ENCODE measurements at places on chromosomes 3 and 15. TPM values are rescaled to one million over a fixed set of nuclear protein-coding genes. Genes with fewer than 3 reads are reported as not detected.

ARPP19 gene
- 38.3 TPM for total RNA-seq

GRCh38 chr3:108513961-108514360, 3.6 kb upstream of the MYH15 start:
- H3K36me3 ChIP-seq = no peaks in the 10 kb centered on the region
- H3K27me3 ChIP-seq = no peaks in the 10 kb centered on the region
- H3K4me3 ChIP-seq = no peak overlapping the region
- H3K27ac ChIP-seq = no peak overlapping the region
- no peak for DNase-seq
- no peaks in the 10 kb centered on the region for H3K4me1 ChIP-seq

- peaks cover 5% of the 10 kb centered on the region for H3K4me1 ChIP-seq
- no peak overlapping the region for H3K4me3 ChIP-seq
- H3K27ac ChIP-seq = no peak overlapping the region
- H3K36me3 ChIP-seq = no peaks in the 10 kb centered on the region
- DNase-seq = no peak
Observed at GRCh38 chr15:72486144-72486543, 12.0 kb downstream of the ARIH1 start.

GRCh38 chr3:133549565-133549964, 23.9 kb upstream of the CDV3 start:
- no peaks in the 10 kb centered on the region for H3K27me3 ChIP-seq
- no peak overlapping the region for H3K4me3 ChIP-seq
- no peak overlapping the region for H3K27ac ChIP-seq
- DNase-seq = no peak

DNA sequence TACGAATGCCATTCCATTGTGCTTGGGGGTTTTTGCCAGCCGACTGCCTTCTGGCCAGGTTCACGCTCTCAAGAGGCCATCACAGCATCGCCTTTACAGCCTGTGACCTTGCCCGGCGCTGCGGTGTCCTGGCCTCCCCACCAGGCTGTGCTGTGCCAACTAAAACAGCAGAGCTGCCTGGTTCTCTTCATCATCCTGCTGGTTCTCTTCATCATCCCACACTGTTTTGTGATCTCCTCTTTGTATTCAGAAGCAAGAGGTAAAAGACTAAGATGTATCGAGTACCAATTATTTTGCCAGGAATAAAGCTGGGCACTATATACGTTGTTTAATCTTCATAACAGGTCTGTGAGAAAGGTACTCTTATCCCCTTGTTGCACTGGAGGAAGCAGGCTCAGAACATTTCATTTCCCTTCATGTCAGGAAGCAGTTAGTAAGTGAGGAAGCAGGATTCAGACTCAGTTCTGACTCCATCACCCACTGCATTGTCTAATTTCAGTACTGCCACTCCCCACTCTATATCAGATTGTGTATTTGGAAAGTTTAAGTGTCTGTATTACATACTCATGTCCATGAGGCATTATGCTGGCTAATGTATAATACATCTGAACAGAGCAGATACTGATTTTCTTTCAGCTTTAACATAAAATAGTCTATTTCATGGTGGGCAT, 92.7 kb downstream of the LRRC28 start:
- H3K27ac ChIP-seq = no peak overlapping the region
- no peak overlapping the region for H3K4me3 ChIP-seq
- H3K36me3 ChIP-seq = no peaks in the 10 kb centered on the region
- no peaks in the 10 kb centered on the region for H3K4me1 ChIP-seq

- no peak overlapping the region for H3K4me3 ChIP-seq
- H3K27ac ChIP-seq = no peak overlapping the region
- DNase-seq = no peak
- no peaks in the 10 kb centered on the region for H3K36me3 ChIP-seq
Observed at GRCh38 chr3:196772897-196773296, 33.2 kb downstream of the PAK2 start.

- H3K4me3 ChIP-seq = no peak overlapping the region
- no peak for DNase-seq
- H3K36me3 ChIP-seq = no peaks in the 10 kb centered on the region
- H3K27ac ChIP-seq = no peak overlapping the region
- H3K4me1 ChIP-seq = no peaks in the 10 kb centered on the region
Observed at GRCh38 chr15:58398643-58399042, 33.1 kb upstream of the LIPC start.

DNA sequence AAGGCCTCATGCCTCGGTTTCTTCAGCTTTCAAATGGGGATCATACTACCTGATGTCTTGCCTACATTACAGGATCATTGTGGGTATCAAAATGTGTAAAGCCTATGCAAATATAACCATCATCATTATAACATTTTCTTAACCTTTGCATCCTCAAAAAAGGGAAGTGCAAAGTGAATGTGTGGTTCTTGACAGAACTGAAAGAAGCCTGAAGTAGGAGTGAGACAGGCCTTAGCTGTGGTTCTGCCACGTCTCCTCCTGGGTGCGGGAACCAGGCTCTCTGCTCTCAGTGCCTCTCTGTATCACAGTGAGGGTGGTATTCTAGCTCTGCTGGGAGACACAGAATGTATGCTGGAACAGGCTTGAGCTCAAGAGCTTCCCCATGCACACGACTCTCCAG, 316.9 kb upstream of the ICE2 start:
- no peaks in the 10 kb centered on the region for H3K36me3 ChIP-seq
- no peaks in the 10 kb centered on the region for H3K27me3 ChIP-seq
- H3K4me3 ChIP-seq = no peak overlapping the region
- no peak for DNase-seq
- H3K27ac ChIP-seq = no peak overlapping the region
- no peaks in the 10 kb centered on the region for H3K4me1 ChIP-seq

- no peak for DNase-seq
- H3K27me3 ChIP-seq = no peaks in the 10 kb centered on the region
- no peaks in the 10 kb centered on the region for H3K4me1 ChIP-seq
- no peak overlapping the region for H3K4me3 ChIP-seq
Observed at GRCh38 chr15:41511899-41512369, 1.7 kb downstream of the LTK start.

DNA sequence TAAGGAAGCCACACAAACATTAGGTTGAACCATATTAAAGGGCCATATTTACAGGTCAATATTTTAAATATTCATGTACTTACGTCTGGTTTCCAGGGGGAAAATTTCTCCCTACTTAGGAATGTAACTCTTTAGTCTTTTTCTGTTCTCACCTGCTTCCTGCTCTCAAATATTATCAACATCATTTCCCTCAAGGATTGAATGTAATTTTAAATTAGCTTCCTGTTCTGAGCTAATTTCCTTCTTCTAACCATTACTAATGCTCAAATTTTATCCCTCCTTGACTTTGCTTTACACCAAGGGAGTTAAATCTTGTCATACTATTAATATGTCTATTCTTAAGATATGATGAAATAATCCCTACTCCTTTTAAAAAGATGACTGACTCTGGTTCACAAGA, 103.4 kb upstream of the UBP1 start:
- no peak for DNase-seq
- no peaks in the 10 kb centered on the region for H3K4me1 ChIP-seq
- no peak overlapping the region for H3K4me3 ChIP-seq
- H3K36me3 ChIP-seq = no peaks in the 10 kb centered on the region
- H3K27me3 ChIP-seq = no peaks in the 10 kb centered on the region

- peaks cover 9% of the 10 kb centered on the region for H3K4me1 ChIP-seq
- no peak for DNase-seq
- no peak overlapping the region for H3K27ac ChIP-seq
- no peaks in the 10 kb centered on the region for H3K27me3 ChIP-seq
- H3K4me3 ChIP-seq = no peak overlapping the region
- H3K36me3 ChIP-seq = no peaks in the 10 kb centered on the region
Observed at GRCh38 chr15:42285034-42285433, 11.8 kb upstream of the TMEM87A start.

- no peak overlapping the region for H3K4me3 ChIP-seq
- H3K27me3 ChIP-seq = no peaks in the 10 kb centered on the region
- DNase-seq = no peak
- no peak overlapping the region for H3K27ac ChIP-seq
Observed at GRCh38 chr3:9168241-9168741, 81.2 kb downstream of the SRGAP3 start.

DNA sequence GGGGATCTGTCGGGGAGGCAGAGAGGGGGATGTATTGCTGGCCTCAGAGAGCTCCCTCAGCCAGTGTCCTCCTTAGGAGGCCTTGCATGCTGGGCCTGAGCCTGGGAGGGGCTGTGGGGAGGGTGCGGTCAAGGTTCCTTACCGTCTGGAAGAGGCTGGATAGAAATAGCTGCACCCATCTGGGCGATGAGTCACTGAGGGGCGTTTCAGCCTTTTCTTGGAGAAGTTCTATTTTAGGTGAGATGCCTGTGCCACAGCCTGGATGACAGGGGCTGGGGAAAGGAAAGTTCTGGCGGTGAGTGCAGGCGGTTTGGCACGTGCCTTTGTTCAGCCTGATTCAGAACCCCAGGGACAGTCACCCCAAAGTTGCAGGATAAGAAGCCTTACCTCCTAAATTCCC, 35.7 kb upstream of the APEH start:
- H3K27ac ChIP-seq = no peak overlapping the region
- no peak for DNase-seq
- no peaks in the 10 kb centered on the region for H3K4me1 ChIP-seq
- no peak overlapping the region for H3K4me3 ChIP-seq
- no peaks in the 10 kb centered on the region for H3K36me3 ChIP-seq

Data from pancreas (tissue), 10 donors.